SJCRH30 (cell line): ENCODE measurements at places on chromosomes 3 and 15. TPM values are rescaled to one million over a fixed set of nuclear protein-coding genes. Genes with fewer than 3 reads are reported as not detected.
A peak's percentile ranks its signal among the peaks of the same experiment; 100 is the strongest.

FBXO45 gene
- 29.3 and 32.3 TPM in 2 replicates for total RNA-seq

GRCh38 chr3:35690271-35690670, 50.9 kb downstream of the ARPP21 start:
- no peak for DNase-seq

GRCh38 chr15:38684440-38685010, 119.9 kb upstream of the RASGRP1 start:
- no peak for DNase-seq

GRCh38 chr15:45151998-45152828, 22.4 kb downstream of the DUOX1 start:
- DNase-seq, result no peak

GOLGA6L7 gene
- total RNA-seq, result 0.06 and 0.15 TPM in 2 replicates

- no peak for DNase-seq
Measured at GRCh38 chr3:11145888-11146287, 8.4 kb upstream of the HRH1 start.

GSK3B gene
- total RNA-seq, result 51.2 and 56.4 TPM in 2 replicates

DNA sequence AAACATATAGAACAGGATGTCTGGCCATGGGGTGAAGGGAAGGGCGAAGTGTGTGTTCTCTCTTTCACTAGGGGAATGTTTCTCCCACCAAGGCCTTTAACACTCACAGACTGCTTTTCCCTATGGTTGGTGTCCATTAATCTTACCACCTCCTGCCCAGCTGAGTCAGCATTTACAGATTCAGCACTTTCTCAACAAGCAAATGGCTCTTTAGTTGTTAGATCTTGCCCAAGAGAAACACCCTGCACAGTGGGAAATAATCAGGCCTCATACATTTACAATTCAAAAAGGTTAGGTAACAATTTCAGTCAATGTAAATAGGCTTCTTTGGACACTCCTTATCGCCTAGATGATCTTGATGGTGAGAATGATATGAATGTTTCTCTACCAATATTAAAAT, 418.2 kb downstream of the EPHA3 start:
- DNase-seq, result no peak

DNA sequence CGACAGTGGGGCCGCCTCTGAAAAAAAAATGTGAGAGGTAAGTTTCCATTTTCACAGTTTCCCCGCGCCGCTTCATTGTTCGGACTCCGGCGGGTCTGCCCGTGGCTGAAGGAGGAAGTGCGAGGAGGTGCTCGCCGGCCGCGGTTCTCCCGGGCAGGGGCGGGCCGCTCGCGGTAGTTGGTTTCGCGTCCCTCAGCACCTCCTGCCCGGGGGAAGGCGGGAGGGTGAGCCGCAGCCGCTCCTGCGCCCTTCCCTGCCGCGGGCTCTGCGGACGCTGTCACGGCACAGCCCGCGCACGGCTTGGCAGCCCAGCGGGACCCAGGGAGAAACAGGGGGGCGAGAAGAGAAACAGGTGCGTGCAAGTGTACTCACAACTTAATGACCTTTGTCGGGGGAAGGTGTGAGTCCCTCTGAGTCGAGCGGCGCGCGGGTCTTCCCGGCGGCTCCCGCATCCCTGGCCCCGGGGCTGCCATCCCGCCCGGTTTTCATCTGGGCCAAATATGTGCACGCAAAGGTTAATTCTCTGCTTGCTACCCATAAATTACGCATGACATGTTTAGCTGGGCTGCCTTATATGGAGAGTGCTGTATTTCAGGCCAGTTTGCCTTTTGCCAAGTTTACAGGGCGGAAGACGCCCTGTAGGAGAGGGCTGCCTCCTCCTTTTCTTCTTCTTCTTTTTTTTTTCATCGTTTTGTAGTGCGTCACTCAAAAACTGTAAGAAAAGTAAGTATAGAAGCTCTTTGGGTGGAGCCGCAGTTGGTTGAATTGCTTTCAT, 514 bp downstream of the MBNL1 start:
- peak; percentile 45 for DNase-seq

- no peak for DNase-seq
Measured at GRCh38 chr3:108271626-108272025, 24.7 kb upstream of the HHLA2 start.

DNA sequence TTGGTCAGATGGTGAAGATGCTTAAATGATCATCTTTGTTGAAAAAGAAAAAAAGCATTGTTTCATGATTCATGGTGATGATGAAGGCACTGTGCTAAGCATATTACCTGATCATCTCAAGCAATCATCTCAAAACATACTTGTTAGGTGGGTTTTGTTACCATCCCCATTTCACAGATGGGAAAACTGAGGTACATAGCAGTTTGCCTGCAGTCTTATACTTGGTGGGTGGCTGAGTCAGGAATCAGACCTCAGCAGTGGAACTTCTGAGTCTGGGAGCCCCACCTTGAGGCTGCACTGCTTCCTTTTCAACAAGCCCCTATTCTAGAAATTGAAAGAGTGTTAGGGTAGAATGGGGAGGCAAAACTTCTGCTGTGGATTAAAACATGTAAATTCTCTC, 341.1 kb downstream of the THSD4 start:
- no peak for DNase-seq

GRCh38 chr15:83764201-83764838, 110.4 kb downstream of the ADAMTSL3 start:
- no peak for DNase-seq
